ENCODE measurements at places on chromosomes 5 and 9.

DNA sequence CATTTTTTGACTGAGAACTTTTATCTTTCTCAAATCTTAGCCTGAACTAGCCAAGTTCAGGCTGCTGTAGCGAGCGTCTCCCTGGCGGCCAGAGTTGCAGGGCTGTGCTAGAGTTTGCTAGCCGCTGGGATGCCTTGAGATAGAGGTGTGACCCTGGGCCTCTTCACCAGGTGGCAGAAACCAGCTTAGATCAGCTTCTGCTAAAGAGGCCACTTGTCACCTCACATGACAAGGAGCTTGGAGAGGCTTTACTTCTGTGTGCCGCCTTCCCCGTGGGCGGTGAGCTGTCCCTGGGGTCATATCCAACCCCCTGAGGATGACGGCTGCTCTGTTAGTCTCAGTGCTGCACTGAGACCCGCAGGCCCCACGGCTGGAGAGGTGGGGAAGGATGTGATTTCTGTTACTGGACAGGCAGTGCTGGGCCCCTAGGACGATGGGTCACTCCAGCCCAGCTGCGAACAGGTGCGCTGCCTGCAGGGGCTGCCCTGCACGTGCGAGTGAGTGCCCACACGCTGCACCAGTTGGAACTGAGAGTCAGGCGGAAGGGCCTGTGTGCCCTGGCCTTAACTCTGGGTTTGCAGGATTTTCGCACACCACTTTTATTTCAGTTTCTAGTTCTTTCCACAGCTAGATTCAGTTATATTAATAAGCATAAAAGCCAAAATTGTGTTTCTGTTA, 63.8 kb downstream of the EHMT1 start:
- H3K36me3 ChIP-seq: peaks cover 10% of the 10 kb centered on the region
- no peak for DNase-seq
- no peak overlapping the region for H3K4me3 ChIP-seq
- H3K4me1 ChIP-seq: no peaks in the 10 kb centered on the region
- no peaks in the 10 kb centered on the region for H3K27me3 ChIP-seq
- no peak overlapping the region for H3K27ac ChIP-seq

- no peak overlapping the region for H3K4me3 ChIP-seq
- no peak overlapping the region for H3K27ac ChIP-seq
- no peaks in the 10 kb centered on the region for H3K27me3 ChIP-seq
Observed at GRCh38 chr5:142465476-142465875, 140.7 kb upstream of the SPRY4 start.

DNA sequence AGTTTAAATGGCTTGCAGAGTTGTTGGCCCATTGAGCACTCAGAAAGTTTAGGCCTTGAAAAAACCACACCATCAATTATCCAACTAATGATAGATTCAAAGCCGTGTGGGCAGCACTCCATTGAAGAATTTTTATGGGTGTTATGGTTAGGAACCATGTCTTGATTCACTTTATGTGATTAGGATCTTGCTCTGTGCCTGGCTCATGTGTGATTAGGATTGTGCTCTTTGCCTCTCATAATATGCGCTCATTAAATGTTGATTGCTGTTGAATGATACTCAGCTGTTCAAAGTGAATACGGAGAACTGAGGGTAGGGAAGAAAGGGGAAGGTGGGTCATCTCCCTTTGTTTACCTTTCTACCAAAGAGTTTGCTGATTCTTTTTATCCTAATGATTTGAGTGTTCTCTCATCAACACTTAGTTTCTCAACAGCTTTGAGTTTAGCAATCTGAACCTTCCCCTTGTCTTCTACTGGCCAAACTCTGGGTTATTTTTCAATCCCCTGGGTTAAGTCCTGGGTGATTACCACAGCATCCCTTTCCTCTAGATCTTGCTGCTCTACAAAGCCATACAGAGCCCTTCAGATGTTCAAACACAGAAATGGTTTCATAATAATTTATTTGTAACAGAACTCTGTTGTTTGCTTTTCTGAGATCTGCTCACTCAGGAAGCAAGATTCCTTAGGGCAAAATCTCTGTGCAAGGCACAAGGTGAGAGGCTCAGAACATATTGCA, 668.8 kb upstream of the RGMB start:
- DNase-seq: no peak
- no peak overlapping the region for H3K4me3 ChIP-seq
- H3K27me3 ChIP-seq: no peaks in the 10 kb centered on the region
- no peaks in the 10 kb centered on the region for H3K4me1 ChIP-seq
- H3K27ac ChIP-seq: no peak overlapping the region

- DNase-seq: no peak
- no peaks in the 10 kb centered on the region for H3K36me3 ChIP-seq
- H3K4me3 ChIP-seq: no peak overlapping the region
- no peak overlapping the region for H3K27ac ChIP-seq
- no peaks in the 10 kb centered on the region for H3K4me1 ChIP-seq
Observed at GRCh38 chr5:126732716-126733115, 44.2 kb upstream of the LMNB1 start.

DNA sequence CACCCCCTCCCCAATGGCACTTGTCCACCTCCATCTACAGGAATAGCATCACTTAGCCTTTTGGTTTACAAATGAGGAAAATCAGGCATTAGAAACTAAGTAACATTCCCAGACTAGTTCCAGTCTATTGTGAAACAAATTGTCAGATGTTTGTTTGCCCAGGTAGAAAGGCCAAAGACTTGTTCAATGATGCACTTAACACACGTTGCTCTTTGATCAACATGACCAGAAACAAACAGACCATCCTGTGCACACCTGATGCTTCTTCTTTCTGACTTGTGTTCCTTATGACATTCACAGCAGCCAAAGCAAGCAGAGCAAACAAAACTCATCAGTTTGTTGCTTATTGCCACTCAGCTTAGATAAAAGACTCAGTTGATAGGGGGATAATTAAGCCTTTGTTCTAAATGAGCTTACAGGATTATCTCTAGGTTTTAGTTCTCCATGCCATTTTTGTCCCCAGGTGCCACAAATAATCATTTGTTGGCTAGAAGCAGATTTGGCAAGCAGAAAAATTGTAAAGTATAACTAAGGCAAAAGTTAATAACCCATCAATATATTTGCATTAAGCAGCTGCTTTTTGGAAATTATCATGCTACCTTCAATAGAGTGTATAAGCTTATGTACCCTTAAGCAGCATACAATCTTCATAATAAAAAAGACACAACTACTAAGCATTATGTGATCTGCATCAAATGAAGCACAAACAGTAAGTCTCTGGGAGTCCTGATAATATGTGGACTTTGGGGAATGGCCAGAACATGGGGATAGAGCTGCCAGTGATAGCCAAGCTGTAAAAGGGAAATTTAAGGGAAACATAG, 26.3 kb upstream of the FST start:
- no peak overlapping the region for H3K27ac ChIP-seq
- H3K4me3 ChIP-seq: no peak overlapping the region

DNA sequence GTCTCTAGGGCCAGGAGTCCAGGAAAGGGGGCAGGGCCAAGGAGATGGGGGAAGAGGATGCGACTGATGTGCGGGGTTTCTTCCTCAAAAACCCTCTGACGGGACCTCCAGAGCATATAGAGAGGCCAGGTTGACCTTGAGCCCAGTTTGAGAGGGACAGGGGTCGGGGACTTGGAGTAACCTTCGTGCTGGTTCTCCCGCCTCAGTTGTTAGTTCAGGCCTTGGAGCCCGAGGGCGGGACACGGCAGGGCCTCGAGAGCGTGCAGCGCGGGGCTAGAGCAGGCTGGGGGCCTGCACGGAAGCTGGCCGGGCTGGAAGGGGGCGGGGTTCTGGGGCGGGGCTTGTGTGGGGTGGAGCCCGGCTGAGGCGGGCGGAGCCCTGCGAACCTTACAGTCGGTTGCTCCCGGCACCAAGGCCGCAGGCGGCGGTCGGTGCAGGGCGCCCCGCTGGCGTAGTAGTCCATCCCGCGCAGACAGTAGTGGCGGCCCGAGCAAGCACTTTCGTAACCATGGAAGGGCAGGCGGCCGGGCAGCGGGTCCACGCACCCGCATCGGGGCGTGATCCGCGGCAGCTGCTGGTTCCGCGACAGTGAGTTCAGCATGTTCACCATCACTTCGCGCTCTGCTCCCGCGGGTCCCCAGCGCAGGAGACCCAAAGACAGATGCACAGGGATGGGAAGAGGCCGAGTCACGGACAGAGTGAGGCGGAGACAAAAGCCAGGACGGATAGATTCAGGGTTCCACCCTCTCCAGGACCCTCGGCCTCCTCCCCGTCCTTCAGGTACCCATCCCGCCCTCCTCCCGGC, 4.0 kb upstream of the MYORG start:
- H3K4me3 ChIP-seq: peak overlapping the region; percentile 44
- no peaks in the 10 kb centered on the region for H3K36me3 ChIP-seq
- peak overlapping the region; percentile 78 for H3K27ac ChIP-seq
- DNase-seq: peak; percentile 85
- H3K27me3 ChIP-seq: no peaks in the 10 kb centered on the region
- H3K4me1 ChIP-seq: peaks cover 40% of the 10 kb centered on the region

- no peaks in the 10 kb centered on the region for H3K36me3 ChIP-seq
- no peak overlapping the region for H3K4me3 ChIP-seq
- H3K27me3 ChIP-seq: no peaks in the 10 kb centered on the region
- peak; percentile 82 for DNase-seq
- H3K27ac ChIP-seq: peak overlapping the region; percentile 75
Observed at GRCh38 chr5:126002222-126002897, 420.8 kb upstream of the GRAMD2B start.

DNA sequence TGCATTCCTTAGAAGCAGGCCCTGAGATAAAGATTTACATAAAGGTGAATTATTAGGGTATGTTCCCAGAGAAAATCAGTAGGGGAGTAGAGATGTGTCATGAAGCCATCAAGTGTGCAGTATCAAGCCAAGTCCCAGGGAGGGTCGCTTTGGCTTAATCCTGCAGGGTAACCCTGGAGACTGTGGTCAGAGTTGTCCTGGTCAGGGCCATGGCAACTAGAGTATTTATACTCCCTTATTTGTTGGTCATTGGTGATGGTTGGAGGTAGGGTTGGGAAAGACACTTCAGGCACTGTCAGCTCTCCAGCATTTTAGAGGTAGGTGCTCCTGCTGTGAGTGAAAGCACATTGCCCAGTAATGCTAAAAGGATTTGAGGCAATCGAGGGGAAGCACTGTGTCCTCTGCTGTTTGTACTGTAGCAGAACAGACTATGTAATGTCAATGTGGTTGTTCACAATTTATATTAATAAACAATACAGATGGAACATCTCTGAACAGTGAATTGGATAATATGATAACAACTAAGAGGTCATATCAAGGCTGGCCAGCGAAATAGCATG, 108.9 kb downstream of the GDNF start:
- peaks cover 48% of the 10 kb centered on the region for H3K36me3 ChIP-seq
- H3K27me3 ChIP-seq: no peaks in the 10 kb centered on the region
- H3K4me1 ChIP-seq: no peaks in the 10 kb centered on the region
- no peak overlapping the region for H3K27ac ChIP-seq
- H3K4me3 ChIP-seq: no peak overlapping the region
- DNase-seq: no peak

- peaks cover 3% of the 10 kb centered on the region for H3K4me1 ChIP-seq
- no peak for DNase-seq
- H3K36me3 ChIP-seq: no peaks in the 10 kb centered on the region
- H3K27me3 ChIP-seq: no peaks in the 10 kb centered on the region
- H3K27ac ChIP-seq: no peak overlapping the region
- H3K4me3 ChIP-seq: no peak overlapping the region
Observed at GRCh38 chr9:91187965-91188344, 173.8 kb downstream of the AUH start.

- no peaks in the 10 kb centered on the region for H3K4me1 ChIP-seq
- DNase-seq: no peak
- H3K4me3 ChIP-seq: no peak overlapping the region
- no peak overlapping the region for H3K27ac ChIP-seq
- no peaks in the 10 kb centered on the region for H3K36me3 ChIP-seq
Observed at GRCh38 chr9:34570376-34570775, 19.1 kb downstream of the CNTFR start.

GRCh38 chr9:3458806-3459475, 66.9 kb downstream of the RFX3 start:
- no peak overlapping the region for H3K27ac ChIP-seq
- H3K4me1 ChIP-seq: no peaks in the 10 kb centered on the region
- no peaks in the 10 kb centered on the region for H3K36me3 ChIP-seq
- H3K27me3 ChIP-seq: no peaks in the 10 kb centered on the region
- H3K4me3 ChIP-seq: no peak overlapping the region
- no peak for DNase-seq

DNA sequence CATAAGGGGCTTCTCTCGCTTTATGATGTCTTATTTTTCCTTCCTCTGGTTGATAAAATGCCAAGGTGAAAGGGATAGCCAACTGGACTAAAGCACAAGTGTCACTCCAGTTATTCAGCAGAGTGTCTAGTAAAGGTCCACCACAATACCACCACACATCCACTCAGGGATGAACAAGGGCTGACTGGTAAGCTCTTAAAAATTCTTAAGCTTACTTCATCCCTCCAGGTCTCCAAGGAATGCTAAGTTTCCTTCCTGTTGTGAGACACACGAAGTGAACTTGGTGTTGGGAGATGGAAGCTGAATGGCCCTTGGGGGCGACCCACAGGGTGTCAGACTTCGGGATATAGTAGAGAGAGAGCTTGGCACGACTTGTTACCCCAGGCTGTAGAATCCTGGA, 3.2 kb upstream of the HMGCS1 start:
- no peaks in the 10 kb centered on the region for H3K27me3 ChIP-seq
- no peak for DNase-seq
- H3K27ac ChIP-seq: no peak overlapping the region
- peaks cover 13% of the 10 kb centered on the region for H3K4me1 ChIP-seq
- H3K36me3 ChIP-seq: no peaks in the 10 kb centered on the region
- no peak overlapping the region for H3K4me3 ChIP-seq

- no peaks in the 10 kb centered on the region for H3K27me3 ChIP-seq
- DNase-seq: no peak
- no peak overlapping the region for H3K27ac ChIP-seq
Observed at GRCh38 chr9:91073049-91073810, 271.6 kb downstream of the SYK start.

DNA sequence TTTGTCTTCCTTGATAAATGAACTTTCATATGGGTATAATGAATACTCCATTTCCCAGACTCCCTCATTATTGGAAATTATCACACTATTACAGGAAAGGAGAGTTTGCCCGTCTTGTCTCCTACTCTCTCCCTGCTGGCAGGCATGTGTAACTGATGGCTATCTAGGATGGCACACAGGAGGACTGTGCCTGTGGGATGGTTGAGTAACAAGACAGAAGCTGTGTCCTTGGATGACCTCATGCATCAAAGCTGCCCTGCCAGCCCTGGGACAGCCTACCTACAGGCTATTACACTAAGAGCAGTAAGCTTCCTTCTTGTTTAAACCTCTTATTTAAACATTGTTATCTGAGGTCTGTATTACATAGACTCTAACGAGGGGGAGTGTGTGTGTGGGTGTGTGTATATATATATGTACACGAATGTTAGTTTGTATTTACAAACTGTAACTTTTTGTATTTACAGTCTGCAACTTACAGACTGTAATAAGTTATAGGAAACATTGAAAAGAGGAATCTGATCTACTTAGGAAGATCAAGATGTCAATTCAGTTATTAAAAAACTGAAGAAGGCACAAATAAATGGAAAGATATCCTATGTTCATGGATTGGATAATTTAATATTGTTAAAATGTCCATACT, 247.6 kb upstream of the ACO1 start:
- H3K36me3 ChIP-seq: no peaks in the 10 kb centered on the region
- H3K27me3 ChIP-seq: no peaks in the 10 kb centered on the region
- no peak overlapping the region for H3K4me3 ChIP-seq
- no peaks in the 10 kb centered on the region for H3K4me1 ChIP-seq
- DNase-seq: no peak
- no peak overlapping the region for H3K27ac ChIP-seq

GRCh38 chr9:136856541-136857141, 4.5 kb downstream of the MAMDC4 start:
- no peak overlapping the region for H3K27ac ChIP-seq
- H3K36me3 ChIP-seq: no peaks in the 10 kb centered on the region
- H3K27me3 ChIP-seq: no peaks in the 10 kb centered on the region
- peaks cover 6% of the 10 kb centered on the region for H3K4me1 ChIP-seq
